ENCODE measurements at places on chromosomes 1 and 21. TPM values are rescaled to one million over a fixed set of nuclear protein-coding genes. Genes with fewer than 3 reads are reported as not detected.
A peak's percentile ranks its signal among the peaks of the same experiment; 100 is the strongest.

The ALX3 gene
- not detected for total RNA-seq

The DMRTA2 gene
- not detected for total RNA-seq

The PROX1 gene
- under 0.01 TPM for total RNA-seq

The MTARC2 gene
- 9.0 TPM for total RNA-seq

The IFI6 gene
- total RNA-seq, result 68.4 TPM

GRCh38 chr1:164805399-164805798, 246.4 kb downstream of the PBX1 start:
- peak; percentile 68 for DNase-seq

DNA sequence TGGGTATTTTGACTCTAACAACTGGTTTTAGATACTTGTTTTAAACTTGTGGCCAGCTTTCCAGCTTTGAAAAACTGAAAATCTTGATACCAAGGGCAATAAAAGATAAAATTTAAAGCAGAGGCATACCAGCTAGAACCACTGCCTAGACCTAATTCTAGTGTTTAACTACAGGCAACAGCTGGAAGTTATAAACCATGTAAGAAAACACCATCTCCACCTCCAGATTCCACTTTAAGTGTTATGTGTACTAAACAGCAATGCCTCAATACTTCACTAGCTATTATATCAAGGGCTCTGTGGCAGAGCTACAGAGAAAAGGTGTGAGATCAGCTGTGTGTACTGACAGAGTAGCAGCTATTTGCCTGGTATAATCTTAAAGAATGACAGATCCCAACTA, 69.5 kb downstream of the LPAR3 start:
- DNase-seq, result no peak

GRCh38 chr1:163436140-163436812, 114.5 kb downstream of the NUF2 start:
- no peak for DNase-seq

DNA sequence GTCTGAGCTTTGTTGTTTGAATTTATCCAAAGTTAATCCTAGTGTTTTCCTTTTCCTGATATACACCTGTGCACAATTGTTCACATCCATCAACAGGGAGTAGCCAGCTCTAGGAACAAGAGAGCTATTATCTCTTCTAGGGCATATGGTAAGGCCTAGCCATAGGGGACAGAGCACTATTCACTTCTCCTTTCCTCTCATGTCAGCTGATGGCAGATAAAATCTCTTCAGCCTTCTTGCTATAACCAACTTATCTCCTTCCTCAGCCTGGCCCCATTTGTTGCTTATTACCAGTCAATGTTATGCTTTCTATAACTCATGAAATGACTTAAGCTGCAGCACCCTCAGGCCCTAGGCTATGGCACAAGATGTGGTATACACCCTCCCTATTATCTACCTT, 38.9 kb downstream of the PATJ start:
- DNase-seq, result no peak
